Stimulated activated CD8-positive, alpha-beta memory T cell treated with anti-CD3 and anti-CD28 coated beads, Interleukin-4, amount 100 ng/mL, for 48 hours (primary cell): ENCODE measurements at places on chromosomes 16 and 17.
A peak's percentile ranks its signal among the peaks of the same experiment; 100 is the strongest.

- DNase-seq, result no peak
These were observed 102.1 kb downstream of the KIF2B start for GRCh38 chr17:53924530-53925455.

- no peak for DNase-seq
These were observed 3.6 kb upstream of the MEOX1 start for GRCh38 chr17:43665084-43665936.

GRCh38 chr17:37546302-37546701 lies 56.6 kb downstream of the DUSP14 start:
- DNase-seq, result no peak

- DNase-seq, result no peak
These were observed 22.8 kb downstream of the FAM117A start for GRCh38 chr17:49741009-49741691.

DNA sequence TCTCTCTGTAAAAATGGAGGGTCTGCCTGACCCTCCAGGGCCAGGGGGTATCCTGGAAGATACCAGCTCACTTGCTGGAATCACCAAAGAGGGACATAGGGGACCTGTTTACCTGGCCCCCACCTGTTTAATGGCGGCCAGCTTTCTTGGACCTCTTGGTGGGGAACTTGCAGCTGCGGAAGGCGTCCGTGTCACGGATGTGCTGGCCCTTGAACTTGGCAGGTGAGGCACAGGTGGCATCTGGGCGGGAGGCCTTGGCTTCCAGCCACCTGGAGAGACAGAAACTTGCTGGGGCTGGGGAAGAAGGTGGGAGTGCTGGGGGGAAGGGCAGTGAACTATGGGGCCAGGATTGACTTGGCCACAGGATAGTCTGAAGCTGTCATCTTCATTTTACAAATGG lies 3.5 kb downstream of the CHAD start:
- no peak for DNase-seq

DNA sequence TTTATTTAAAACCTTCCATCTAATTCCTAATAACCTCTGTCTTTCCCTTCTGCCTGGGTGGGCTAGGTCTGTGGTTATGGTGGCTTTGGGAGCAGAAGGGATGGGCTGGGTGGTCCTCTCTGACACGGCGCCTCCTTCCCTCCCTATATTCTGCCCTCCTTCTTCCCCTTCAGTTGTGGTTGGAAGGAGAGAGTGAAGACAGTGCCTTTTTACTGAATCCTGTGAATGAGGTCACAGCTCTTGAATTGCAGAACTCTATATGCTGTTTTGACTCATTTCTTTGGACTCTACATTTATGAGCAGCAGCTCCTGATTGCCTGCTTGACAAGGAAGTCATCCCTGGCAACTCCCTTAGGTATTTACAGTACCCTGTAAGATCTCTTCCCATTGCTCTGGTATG lies 256.0 kb upstream of the ELAC2 start:
- no peak for DNase-seq

GRCh38 chr17:75404223-75404730 lies 1.2 kb downstream of the GRB2 start:
- DNase-seq, result peak; percentile 61

DNA sequence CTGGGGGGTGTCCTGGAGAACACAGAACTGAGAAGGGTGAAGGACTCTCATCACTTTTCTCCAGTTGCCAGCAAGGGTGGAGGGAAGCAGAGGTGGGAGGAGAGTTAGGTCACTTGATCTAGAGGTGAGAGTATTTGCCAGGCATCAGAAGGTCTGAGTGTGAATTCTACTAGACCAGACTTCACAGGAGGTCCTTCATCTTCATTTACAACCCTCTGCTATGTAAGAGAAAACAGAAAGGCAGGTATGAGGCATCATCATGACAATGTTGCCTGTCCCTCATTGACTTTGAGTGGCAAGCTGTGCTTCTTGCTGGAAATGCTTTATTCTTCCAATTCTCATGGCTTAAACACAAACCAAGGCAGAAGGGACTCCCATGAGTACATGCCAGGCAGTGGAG lies 45.9 kb upstream of the B4GALNT2 start:
- no peak for DNase-seq

DNA sequence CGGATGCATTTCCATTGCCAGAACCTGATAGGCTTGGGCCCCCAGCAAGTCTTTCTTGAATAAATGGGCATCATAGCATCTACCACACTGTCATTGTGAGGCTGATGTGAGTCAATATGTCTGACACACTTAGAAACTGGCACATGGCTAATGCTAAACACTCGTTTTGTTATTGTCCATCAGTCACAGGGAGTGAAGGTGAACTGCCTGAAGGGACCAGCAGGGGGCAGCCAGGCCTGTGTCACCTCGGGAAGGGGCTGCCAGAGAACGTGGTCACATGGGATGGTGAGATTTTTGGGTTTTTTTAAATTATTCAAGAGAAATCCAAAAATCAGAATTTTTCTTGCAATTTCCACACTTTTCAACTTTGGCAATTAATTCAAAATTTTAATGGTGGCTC lies 831 bp upstream of the RCVRN start:
- DNase-seq, result peak; percentile 61

DNA sequence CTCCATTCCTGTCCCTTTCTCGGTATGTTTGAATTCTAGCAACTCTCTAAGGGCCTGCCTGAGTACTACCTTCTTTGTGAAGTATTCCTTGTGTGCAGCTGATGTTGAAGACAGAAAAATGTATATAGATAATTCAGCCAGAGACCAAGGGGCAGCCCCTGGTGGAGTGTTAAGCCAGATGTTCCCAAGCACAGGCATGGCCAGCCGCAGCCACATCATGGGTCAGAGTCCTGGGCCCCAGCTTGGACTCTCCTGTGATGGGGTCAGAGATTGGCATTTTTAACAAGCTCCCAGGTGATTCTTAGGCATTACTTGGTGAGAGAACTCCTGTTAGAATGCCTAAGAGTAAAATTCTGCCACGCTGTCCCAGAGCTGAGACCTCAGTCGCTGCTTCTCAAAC lies 100.8 kb downstream of the IRF8 start:
- DNase-seq, result peak; percentile 5

DNA sequence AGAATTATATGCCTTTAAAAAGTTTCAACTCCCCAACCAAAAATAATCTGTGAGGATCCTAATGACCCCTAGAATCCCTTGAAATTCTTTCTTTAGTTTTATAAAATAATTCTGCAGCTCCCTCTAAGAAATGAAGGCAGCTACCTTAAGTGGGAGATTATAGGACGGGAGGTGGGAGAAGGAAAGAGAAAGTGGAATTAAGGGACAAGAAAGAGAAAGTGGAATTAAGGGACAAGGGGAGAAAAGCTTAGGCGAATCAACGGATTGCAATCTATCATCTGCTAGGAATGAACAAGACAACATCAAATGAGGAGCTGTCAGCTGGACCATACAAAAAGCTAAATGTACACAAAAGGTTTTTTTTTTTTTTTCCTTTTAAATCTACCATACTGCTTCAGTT lies 262.0 kb downstream of the ZFHX3 start:
- DNase-seq, result no peak
